ENCODE measurements at places on chromosomes 7 and 10. TPM values are rescaled to one million over a fixed set of nuclear protein-coding genes. Genes with fewer than 3 reads are reported as not detected.

DNA sequence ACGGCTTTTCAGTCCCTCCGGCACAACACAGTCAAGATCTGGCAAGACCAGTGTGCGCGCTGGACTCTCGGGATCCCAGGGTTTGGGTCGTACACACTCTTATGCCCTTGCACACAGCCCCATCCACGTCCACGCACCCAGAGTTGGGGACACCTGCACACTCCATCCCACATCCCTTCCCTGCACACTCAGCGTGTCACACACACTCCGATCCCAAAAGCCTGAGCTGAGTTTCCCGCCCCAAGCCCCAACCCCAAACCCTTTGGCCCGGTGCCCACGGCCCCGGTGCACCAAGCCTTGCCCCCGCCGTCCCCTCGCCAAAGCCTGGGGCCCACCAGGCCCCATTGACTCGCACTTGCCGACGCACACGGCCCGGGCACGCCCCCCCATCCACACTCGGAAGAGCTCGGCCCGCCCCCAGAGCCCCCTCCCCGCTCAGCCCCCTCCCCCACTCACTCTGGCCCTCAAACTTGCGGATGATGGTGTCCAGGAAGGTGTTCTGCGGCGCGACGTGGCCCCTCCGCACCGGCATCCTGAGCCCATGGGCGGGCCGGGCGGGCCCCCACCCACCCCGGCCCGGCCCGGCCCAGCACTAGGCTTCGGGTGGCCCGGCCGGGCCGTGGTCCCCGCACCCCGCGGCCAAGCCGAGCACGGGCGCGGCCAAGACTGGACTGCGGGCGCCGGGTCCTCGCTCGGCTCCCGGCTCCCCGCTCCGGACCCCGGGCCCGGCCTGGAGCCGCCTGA, 567 bp downstream of the KCNH2 start:
- H3K36me3 ChIP-seq, result peaks cover 2% of the 10 kb centered on the region
- peaks cover 24% of the 10 kb centered on the region for H3K4me1 ChIP-seq
- H3K27ac ChIP-seq, result peak overlapping the region; percentile 67
- peaks cover 22% of the 10 kb centered on the region for H3K27me3 ChIP-seq
- H3K4me3 ChIP-seq, result peak overlapping the region; percentile 92
- no peak for DNase-seq

Gene TMEM139
- total RNA-seq, result 0.77 TPM

Gene FAM13C
- not detected for total RNA-seq

GRCh38 chr10:45403151-45403550, 29.1 kb downstream of the ALOX5 start:
- H3K4me1 ChIP-seq, result peaks cover 20% of the 10 kb centered on the region
- no peaks in the 10 kb centered on the region for H3K36me3 ChIP-seq
- no peak for DNase-seq
- H3K4me3 ChIP-seq, result no peak overlapping the region
- no peaks in the 10 kb centered on the region for H3K27me3 ChIP-seq

Gene RELN
- not detected for total RNA-seq

GRCh38 chr10:130016993-130017630, 53.0 kb upstream of the EBF3 start:
- H3K4me1 ChIP-seq, result no peaks in the 10 kb centered on the region
- H3K4me3 ChIP-seq, result no peak overlapping the region
- no peak for DNase-seq
- peaks cover 25% of the 10 kb centered on the region for H3K27me3 ChIP-seq
